ENCODE measurements at places on chromosomes 4 and X.

- peak; percentile 25 for DNase-seq
Observed at GRCh38 chr4:137609718-137610430, 77.6 kb upstream of the PCDH18 start.

GRCh38 chr4:91128519-91128918, 1001.3 kb downstream of the CCSER1 start:
- DNase-seq = no peak

DNA sequence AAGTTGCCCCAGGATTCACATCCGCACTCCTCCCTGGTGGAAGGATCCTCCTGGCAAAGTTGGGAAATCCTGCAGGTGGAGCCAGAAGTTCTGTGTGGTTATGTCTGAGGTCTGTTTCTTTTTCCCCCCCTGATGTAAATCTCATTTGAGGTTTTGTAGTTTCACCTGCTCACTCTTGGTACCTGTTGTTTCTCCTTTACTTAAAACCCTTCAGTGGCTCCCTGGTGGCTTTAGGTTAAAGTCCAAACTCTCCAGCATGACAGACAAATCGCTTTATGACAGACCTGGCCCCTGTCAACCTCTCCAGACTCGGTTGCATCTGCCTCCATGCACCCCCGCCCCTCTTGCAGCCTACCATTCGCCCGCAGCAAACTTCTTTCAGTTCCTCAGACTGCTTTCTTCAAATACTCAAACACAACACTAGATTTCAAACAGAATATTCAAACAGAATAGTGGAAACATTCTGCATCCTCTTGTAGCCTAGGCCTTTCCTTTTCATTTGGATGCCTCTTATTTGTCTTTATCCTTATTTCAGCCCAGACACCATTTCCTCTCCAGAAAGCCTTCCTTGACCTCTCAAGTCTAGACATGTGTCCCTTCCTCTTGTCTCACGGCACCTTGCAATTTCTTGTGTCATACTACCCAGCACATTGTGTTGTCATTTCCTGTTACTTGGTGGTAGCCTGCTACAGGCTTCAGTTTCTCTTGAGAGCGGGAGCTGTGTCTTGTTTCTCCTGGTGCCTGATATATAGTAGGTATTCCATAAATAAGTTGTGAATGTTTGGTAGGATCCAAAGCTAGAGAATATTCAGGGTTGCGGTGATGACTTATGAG, 24.8 kb downstream of the IL13RA1 start:
- DNase-seq = peak; percentile 9

GRCh38 chrX:84717343-84717742, 215.1 kb upstream of the HDX start:
- no peak for DNase-seq

GRCh38 chr4:147456706-147457105, 24.2 kb upstream of the EDNRA start:
- DNase-seq = no peak

DNA sequence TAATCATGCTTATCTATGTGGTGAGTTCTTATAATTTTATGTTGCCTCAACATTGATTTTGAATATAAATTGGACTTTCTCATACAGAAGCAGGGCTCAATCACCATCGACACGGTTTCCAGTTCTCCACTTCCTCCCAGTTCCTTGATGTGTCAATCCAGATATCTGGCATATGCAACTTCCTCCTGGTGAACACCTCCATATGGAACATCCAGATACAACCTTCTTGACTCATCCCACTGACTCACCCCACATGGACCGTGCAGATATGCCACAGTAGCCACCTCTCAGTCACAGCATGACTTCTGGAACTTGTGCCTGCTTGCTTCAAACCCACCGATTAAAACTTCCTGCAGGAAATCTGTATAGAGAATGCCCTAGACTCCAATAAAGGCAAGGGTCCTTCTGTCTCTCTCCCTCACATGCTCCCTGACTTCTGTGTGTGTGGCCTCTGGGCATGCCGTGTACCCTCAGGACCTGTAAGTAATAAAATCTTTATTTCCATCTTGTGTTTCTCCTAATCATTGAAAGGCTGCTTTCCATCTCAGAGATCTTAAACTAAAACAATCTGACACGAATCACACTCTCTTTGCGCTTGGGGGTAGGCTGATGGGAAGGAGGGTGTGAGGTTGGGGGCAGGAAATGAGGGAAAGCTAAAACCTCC, 67.0 kb downstream of the HTRA3 start:
- no peak for DNase-seq

DNA sequence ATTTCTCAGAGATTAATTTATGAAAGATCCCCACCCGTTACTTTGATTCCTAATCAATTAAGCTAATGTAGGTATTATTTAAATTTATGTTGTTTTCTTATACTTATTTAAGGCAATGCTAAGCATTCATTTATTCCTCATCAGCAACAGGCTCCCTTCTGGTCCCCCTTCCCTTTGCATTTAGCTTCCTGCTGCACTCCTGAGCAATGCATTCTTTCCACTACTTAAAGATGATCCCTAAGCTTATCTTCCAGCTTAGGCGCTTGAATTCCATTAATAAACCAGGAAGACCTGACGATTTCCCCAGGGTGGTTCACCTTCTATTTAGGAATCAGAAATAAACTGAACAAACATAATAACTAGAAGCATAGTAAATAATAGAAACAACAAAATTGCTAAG, 1003.1 kb downstream of the FSTL5 start:
- DNase-seq = no peak

GRCh38 chr4:52358883-52359321, 300.2 kb downstream of the USP46 start:
- no peak for DNase-seq

GRCh38 chr4:130288576-130288975, 1192.6 kb downstream of the C4orf33 start:
- no peak for DNase-seq

DNA sequence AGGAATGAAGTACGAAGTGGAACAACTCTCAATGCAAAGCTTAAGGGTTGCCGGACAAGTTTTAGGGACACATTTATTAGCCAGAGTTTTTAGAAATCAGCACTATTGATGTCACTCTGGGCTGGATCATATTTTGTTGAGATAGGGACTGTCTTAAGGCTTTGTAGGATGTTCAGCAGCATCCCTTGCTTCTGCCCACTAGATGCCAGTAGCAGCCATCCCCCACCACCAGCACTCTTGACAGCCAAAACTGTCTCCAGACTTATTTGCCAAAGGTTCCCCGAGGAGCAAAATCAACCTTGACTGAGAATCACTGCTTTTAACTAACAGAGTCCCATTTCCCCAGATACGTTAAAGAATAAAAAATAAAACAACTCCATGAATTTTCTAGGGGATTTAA, 1497.3 kb downstream of the STIM2 start:
- no peak for DNase-seq

GRCh38 chrX:643241-643595, 12.6 kb downstream of the SHOX start:
- DNase-seq = no peak

DNA sequence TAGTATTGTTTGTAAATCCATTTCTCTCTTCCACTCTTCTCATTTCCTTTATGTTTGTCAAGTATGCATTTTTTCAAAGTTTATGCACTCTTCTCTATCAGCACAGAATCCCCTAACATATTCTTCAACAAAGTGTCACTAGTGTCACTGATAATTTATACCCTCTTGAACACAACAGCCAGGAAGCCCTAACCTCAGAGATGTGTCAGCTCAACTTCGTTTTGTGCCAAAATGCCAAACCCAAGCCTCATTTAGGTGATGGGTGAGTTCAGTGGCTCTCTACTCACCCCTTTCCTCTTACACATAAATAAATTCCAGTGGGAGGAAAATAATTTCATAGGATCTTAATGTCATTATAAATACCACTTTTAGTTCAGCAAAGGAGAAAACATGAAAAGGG, 22.4 kb upstream of the P2RY10 start:
- no peak for DNase-seq

GRCh38 chr4:139658185-139658584, 7.4 kb upstream of the MGST2 start:
- DNase-seq = no peak

- DNase-seq = no peak
Observed at GRCh38 chr4:113820108-113820507, 58.6 kb upstream of the CAMK2D start.

- DNase-seq = no peak
Observed at GRCh38 chrX:132004728-132005127, 18.4 kb upstream of the STK26 start.
